ENCODE measurements at places on chromosomes 5 and 9. TPM values are rescaled to one million over a fixed set of nuclear protein-coding genes. Genes with fewer than 3 reads are reported as not detected.

DNA sequence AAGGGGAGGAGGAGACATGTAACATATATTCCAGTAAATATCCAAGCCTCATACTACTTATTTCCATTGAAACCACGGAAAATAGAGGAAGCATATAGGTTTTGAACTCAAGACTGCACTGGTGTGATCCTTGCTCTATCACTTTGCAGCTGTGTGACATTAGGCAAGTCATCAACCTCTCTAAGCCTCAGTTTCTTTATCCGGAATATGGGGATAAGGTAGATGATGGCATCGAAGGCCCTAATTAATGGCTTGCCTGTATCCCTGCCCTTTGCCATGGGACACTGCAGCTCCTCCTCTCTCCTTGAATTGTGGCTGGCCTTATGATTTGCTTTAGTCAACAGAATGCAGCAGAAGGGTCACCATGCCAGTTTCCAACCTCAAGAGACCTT lies 6.9 kb downstream of the SHB start:
- DNase-seq, result no peak

DNA sequence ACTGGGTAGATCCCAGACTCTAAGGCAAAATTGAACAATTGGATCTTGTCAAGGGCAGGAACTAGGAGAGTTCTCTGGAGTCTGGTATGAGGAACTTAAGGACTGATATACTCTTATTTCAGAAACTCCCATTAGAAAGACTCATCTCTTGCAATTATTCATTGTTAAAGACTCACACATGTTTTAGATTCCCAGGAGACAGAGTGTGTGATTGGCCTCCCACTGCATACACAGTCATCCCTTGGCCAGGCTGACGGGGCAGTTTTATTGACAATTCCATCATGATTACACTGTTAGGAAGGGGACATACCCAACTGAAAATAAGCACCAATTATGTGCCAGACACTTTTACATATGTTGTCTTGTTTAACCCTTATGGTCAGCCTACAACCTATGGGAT lies 347.2 kb downstream of the DMAC1 start:
- DNase-seq, result no peak

DNA sequence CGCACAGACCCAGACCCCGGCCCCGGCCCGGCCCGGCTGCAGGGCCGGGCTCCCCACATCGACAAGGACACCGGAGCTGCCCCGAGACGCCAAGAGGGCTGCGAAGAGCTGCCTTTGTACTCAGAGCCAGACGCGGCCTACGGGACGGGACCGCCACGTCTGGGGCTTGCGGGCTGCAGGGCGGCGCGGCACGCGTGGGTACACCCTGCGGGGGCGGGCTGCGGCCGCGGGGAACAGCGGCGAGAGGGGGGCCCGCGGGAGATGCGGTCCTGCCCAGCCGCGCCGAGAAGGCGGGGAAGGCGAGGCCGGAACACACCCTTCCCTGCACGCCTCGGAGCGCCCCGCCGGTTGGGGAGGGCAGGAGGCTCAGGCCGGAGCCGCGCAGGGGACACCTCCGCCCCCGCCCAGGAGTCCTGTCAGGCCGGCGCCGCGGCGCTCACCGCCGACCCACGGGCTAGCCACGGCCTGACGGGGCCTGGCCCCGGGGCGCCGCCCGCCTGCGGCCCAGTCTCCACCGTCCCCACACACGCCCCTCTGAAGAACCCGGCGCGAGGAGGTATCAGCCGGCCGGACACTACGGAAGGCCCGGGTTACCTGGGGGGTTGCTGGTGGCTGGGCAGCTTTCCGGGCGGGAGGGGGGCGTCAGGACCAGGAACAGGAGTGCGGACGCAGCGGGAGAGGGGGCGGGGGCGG lies 478 bp downstream of the RAB14 start:
- peak; percentile 42 for DNase-seq

GRCh38 chr5:88245241-88245892 lies 23.3 kb downstream of the TMEM161B start:
- DNase-seq, result no peak

FOXI1 gene
- not detected for total RNA-seq

DNA sequence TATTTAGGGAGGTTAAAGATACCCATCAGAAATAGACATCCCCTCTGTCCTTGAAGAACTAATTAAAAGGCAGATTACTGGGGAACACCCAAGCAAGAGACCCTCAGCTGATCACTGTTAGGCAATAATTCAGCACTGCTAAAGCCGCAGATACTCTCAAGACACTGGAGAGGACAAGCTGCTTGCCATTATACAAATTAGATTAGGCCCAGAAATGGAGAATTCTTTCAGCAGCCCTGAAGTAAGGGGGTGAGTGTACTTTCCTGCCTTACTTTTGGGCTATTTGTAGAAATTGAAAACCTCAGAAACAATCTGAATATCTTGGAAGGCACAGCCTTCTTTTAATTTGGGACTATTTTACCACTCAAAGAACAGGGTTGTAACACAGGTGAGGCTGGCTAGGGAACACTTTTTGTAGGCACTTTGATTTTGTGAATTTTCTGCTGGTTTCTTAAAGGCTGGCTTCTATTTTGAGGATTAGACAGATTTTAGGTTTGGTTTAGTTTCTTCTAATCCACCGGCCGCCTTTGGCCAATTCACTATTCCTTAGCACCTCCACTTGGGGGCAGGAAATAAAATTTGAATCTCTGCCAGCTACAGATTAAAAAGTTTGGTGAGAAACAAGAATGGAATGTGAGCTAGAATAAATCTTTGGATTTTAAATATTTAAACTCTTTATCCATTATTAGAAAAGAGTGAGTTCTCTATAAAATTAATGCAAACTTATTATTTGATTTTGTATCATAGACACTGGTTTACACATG lies 106.0 kb downstream of the SMARCA2 start:
- no peak for DNase-seq

DNA sequence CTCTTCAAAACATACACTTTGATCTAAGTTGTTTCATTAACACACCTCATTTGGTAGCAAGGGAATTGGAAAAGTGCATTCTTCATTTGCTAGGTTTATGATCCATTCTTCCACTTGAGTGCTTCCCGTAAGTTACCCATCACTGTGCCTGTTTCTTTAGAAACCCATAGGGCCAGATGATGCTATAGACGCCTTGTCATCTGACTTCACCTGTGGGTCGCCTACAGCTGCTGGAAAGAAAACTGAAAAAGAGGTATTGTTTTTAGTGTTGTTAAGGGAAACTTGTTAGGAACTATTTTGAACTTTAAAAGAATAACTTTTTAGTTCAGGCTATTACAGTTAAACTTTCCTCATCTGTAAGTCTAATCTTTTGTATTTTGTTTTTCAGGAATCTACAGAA lies 66.6 kb downstream of the ERAP1 start:
- no peak for DNase-seq

GRCh38 chr5:112006721-112007120 lies 249.7 kb upstream of the NREP start:
- DNase-seq, result no peak

- DNase-seq, result no peak
Measured at GRCh38 chr9:136061405-136061804, 33.7 kb downstream of the NACC2 start.

- peak; percentile 47 for DNase-seq
Measured at GRCh38 chr9:89278997-89279739, 31.8 kb upstream of the CKS2 start.

DNA sequence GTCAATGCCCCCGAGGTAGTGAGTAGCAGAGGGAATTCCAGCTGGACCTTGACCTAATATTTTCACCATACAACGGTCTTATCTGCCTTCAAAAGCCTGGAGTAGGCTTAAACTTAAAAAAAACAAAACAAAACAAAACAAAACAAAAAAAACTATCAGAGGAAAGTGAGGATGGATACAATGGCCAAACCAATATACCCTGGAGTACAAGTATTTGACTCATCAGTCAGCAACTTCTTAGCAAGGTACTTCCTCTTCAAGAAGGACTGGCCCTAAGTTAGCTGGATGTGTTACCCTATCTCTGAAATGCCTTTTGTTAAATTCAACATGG lies 160.6 kb upstream of the GNA14 start:
- DNase-seq, result no peak

DNA sequence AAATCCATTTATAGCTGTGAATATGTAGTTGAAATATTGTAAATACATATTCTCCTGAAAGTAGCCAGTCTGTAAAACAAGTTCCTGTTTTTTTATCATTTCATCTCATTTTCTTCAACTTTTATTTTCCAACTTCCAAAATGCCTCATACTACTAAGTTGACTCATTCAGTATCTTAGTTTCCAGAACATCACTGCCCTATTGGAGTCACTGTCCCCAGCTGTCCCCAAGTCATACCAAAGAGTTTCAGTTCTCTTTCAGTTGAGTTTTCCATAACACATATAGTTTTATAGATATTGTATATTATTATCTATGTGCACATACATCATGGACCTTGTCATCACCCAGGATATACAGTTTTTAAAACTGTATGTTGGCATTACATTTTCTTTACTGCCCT lies 261.7 kb downstream of the CDH12 start:
- DNase-seq, result no peak

SLC36A2 gene
- total RNA-seq, result not detected

GRCh38 chr5:139422307-139422893 lies 16.9 kb downstream of the DNAJC18 start:
- peak; percentile 82 for DNase-seq

- DNase-seq, result peak; percentile 47
Measured at GRCh38 chr9:20043461-20043860, 254.6 kb upstream of the SLC24A2 start.

DNA sequence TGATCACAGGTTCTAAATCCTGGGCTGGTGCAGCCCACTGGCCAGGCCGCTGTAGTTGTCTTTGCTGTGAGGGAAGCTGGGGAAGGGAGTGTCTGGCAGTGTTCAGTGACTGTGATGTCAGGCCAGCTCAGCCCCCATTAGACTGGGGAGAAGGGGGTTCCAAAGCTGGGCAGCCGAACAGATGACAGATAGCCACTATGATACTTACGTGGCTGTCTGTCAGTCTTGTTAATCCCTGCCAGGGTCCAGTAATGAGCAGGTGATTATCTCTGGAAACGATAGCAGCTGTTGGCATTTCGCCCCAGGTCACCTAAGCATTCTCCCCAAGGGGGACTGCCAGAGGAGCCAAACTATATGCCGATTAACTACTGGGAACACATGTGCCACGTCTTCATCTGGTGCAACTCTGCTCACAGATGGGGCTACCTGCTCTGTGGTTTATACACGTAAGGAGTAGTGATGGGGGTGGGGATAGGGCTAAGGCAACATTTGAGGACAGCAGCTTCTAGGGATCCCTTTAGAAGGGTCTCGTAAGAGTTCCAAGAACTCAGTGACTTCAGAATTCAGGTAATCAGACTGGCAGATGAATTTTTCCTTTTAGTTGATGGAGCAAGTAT lies 396.3 kb downstream of the KDM4C start:
- DNase-seq, result no peak

CDC20B gene
- total RNA-seq, result 0.16 TPM

DNA sequence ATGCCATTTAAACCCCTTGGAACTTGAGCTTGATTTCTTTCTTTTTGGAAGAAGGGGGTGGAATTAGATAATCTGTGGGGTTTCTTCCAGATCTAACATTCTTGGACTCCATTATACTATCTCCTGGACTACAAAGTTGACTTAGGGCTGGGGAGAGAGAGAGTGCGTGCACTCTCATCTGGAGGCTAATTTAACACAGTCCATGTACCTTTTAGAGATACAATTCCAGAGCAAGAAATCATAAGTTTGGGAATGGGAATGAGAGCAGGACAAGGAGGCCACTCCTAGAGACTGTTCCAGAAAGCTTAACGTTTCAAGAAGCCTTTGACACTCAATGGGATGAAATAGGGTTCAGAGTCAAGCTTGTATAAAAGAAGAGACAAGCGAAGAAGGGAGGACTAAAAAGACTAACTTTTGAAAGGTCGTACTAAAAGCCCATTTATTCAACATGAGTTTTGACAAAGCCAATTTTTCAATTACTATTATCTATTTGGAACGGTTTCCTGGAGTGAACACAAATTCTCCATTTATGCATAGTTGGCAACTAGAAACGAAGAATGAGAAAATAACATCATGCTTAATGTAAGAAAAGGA lies 83.4 kb downstream of the ACTL7B start:
- no peak for DNase-seq

- peak; percentile 57 for DNase-seq
Measured at GRCh38 chr9:127805620-127806019, 2.9 kb downstream of the FPGS start.

DNA sequence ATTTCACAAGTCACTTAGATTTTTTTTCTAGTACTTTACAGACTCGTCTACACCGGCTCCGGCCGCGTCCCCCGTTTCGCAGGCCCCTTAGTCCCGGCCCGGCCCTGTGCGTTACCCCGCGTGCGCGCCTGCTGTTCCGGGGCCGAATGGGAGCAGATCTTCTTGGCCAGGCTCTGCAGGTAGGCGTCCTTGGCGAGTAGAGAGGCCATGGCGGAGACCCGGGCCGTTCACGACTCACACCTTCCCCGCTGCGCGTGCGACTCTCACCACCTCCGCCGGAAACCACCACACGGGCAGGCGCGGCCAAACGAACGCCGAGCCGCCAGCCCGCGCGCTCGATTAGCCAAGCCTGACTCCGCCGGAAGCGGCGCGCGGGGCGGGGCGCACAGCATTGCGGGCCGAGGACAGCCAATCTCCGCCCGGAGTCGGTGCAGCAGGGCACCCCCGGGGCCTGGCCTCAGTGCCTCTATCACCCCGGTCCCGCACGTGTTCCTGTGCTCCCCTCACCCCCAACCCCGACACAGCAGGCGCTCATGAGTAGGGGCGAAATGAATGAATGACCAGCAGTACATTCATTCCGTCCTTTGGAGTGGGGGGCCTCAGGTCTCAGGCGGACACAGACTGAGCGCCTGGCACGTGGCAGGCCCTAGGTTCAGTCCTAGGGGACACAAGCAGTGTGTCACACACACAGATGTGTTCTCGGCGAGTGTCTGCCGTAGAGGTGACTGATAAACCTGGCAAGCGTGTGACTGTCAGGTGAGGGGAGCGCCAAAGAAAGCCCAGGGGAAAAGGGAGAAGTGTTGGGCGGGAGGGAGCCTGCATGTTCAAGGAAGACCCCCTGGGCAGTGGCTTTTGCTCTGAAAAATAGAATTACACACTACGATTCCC lies at the start of gene SURF6:
TSS of gene SURF6 (minus strand) at position 265 of the 888 bp plus-strand sequence. CDS start at position 209, 56 bp downstream.
- peak; percentile 94 for DNase-seq

DNA sequence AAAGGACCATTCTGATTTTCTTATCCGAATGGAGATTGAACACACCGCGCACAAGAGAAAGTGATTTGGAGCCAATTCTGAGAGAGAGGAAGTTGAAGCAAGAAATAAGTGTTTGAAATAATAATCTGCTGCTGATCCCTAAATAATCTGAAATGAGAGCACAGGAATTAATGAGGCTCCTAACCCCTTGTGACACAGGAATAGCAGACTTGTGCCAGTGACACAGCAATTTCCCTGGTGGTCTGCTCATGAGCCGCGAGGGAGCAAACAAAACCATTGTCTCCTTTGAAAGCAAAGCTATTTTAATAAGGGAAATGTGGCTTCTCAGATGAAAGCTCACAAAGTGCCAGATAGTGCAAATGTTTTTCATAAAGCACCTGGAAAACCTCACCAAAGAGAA lies 936.1 kb upstream of the WWC1 start:
- DNase-seq, result no peak

DNA sequence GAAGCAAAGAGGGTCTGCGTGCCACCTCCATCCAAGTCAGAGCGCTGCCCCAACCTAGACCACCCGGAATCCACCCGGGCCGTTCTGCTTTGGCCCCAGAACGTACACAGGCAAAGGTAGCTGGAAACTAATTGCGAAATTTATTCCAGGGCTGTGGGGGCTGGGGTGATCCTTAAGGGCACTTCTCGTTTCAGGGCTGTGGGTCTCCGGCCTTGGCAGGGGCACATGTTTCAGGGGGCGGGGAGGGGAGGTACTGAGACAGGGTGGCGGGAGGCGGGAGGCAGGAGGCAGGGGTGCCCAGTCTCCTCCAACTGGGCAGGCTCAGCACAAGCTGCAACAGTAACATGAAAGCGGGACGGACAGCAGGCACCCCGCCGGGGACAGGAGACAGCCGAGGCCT lies 26.1 kb downstream of the NR5A1 start:
- DNase-seq, result no peak

- no peak for DNase-seq
Measured at GRCh38 chr9:110712955-110713354, 44.4 kb downstream of the MUSK start.

Measured in activated CD8-positive, alpha-beta T cell treated with anti-CD3 and anti-CD28 coated beads, Interleukin-2, amount 10 ng/mL, durations not matched to agents 7 days and 5 days (primary cell).